ENCODE measurements at places on chromosomes 11 and 22.

GRCh38 chr22:16586991-16587390 is 5.6 kb downstream of the CCT8L2 start:
- DNase-seq = no peak

- DNase-seq = no peak
Measured at GRCh38 chr22:31126128-31126868, 3.5 kb downstream of the INPP5J start.

DNA sequence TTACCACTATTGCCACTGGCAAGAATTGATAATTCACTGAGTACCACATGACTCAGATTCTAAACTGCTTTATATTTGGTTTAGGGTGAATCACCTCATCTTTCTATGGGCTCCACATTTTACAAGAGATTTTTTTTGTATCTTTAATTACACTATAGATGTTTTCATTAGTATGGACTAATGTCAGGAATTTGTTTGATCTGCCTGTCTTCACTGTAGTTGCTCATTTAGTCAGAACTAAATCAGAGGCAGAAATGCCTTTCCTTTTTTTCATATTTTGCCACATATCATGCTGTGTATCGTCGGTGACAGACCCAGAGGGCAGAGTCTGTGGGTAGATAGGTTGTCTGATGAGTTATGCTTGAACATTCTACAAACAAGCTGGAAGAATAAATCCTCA is 524.1 kb downstream of the METTL15 start:
- no peak for DNase-seq

GRCh38 chr11:100827934-100828661 is 141.0 kb downstream of the ARHGAP42 start:
- no peak for DNase-seq

- DNase-seq = no peak
Measured at GRCh38 chr11:120134106-120134930, 3.6 kb downstream of the TRIM29 start.

GRCh38 chr11:118607401-118608359 is at the start of gene PHLDB1:
TSS of gene PHLDB1 (plus strand) at chr11:118607615. CDS start at chr11:118613837, 6,222 bp downstream.
- no peak for DNase-seq

GRCh38 chr22:38942702-38943101 is 14.7 kb upstream of the APOBEC3A start:
- no peak for DNase-seq

DNA sequence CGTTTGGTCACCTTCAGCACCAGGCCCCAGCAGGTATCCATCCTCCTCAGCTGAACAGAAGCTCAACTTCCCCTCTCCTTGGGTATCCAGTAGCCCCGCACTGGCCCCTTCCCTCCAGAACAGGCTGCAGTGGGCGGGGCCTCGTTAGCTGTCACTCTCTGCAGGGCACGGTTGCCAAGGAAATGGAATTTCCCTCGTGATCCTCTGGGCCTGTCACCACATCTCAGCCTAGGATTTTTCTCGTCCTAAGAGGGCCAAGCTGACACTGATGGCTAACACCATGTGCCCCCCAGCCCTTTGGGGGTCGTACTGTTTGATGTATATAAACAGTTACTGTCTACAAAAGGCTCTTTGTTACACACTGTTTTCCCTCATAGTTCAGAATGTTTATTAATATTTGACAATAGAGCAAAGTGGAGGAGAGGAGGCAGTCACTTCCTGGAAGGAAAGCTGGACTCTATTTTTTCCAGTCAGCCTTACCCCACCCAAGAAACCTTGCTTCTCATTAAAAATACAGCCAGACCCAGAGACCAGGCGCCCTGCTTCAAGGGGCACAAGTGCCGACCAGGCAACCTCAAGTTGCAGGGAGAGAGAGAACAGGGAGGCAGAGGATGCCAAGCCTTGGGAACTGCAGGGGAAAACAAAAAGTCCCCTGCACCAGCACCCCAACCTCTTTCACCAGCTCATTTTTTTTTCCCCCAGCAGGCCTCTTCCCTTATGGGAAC is 44.5 kb downstream of the FEZ1 start:
- DNase-seq = no peak

- no peak for DNase-seq
Measured at GRCh38 chr11:23732026-23732425, 764.8 kb upstream of the LUZP2 start.

- no peak for DNase-seq
Measured at GRCh38 chr11:28353991-28354390, 245.8 kb downstream of the METTL15 start.

GRCh38 chr11:102139081-102139498 is 28.8 kb downstream of the YAP1 start:
- no peak for DNase-seq

DNA sequence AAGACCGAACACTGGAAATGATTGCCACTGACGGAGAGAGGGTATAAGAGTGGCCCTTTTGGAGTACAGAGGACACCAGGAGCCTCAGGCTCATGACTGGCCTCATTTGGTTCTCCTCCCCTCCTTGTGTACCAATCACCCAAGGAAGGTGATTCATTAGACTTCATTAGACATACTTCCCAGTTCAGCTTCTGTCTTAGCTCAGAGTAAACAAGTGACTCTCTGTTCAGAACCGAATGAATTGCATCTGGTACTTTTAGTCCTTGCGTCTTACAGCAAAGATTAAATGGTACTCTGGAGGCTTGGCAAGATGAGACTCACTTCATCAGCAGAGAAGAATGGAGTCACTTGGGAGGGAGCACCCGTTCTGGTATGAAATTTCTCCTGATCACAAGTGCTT is 75.2 kb downstream of the ZNRF3 start:
- DNase-seq = no peak

DNA sequence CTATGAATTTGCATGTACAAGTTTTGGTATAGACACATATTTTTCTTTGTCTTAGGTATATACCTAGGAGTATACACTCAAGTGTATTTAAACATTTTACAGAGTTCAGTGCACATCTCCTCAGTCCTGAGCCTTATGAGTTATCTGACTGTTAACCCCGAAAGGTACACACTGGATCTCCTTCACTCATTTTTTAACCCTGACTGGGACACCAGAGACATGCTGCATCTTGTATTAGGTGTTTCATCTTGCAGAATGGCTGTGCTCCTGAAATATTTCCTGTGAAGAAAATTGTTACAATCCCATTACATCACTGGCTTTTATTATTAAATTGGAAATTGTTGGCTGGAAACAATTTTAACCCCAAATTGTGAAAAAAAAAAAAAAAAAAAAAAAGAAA is 15.3 kb downstream of the PARVA start:
- DNase-seq = no peak

- no peak for DNase-seq
Measured at GRCh38 chr11:81487109-81487508, 1246.6 kb downstream of the FAM181B start.

DNA sequence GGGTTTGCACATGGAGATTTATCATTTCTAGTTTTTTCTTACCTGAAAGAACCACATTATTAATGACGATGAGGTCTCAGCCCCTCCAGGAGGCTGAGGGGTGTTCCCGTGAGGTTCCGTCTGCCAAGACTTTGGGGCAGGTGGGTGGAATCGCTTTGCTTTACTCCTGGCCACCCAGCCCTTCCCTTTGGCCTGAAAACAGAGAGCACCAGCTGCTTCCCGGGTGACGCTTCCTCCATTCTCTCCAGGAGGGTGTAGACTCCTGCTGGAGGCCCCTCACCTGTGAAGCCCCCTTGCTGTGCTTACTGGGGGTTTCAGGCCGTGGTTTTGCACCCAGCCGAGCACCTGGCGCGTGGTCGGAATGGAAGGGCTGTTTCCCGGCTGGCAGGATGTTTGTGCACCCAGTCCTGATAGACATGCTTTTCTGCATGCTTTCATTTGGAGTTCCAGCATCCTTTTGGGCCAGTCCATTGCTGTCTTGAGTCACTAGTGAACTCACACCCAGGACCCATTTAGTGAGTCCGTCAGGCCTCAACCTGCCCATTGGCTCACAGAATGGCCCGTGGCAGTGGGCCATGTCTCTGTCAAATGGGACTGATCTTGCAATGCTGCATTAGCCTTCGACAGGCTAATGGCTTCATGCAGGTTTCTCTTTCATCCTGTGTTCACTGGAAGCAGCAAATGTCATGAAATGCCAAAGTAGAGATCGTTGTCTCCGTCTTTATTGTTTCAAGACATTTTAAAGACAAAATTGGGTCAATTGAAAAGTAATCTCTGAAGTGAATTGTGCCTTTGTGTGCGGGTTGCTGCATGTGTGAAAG is 360.8 kb downstream of the TBC1D22A start:
- no peak for DNase-seq

DNA sequence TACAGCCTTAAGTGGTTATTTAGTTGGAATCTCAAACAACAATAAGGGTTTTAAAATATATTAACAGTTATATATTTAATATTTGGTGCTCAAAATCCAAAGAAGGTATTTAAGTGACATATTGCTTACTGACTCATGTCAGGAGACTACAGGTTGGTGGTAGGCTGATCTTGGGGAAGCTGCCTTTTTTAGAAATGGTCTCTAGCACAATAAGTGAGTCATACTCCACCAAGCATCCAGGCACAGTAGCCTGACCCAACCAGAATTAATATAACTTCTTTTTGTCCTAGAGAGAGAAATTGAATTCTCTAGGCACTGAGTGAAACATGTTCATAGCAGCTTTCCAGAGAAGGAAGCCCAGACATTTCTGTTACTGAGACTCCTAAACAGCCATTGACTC is 868.5 kb upstream of the TENM4 start:
- DNase-seq = no peak

DNA sequence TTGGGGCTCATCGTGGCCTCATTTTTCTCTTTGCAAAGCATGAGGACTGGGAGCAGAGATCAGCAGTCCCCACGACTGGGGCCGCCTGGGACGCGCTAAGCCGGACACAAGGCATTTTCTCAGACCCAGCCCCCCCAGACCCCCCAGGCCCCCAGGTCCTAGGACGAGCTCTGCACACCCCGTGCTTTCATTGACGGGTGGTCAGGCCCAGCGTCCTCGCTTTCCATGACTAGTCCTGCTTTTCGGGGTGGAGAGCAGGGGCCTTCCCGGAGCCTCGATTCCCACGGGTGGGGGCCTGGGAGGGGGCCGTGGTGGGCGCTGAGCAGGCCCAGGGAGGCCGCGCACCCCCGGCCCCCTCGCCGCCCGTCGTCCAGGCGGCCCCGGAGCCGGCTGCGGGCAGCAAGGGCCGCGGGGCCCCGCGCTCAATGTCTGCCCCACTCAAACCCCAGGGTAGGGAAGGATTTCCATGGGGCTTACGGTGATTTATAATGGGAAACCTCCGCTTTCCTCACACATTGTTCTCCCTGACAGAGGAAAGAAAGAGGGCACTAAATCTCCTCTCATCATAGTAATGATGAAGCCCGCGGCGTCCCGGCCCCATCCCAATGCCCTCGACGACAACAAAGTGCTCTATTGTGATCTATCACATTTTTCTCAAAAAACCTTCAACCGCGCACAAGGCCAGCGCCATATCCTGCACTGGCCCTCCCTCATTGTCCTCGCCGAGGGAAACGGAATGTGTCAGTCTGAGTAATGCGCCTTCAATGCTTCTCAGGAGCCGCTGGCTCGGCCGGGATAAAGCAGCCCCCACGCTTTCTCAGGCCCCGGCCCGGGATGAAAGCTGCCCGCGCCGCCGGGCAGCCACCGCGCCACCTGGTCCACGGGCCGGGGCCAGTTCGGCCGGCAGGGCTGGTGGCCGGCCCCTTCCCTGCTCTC is 10.4 kb upstream of the LINC01488 start:
- DNase-seq = no peak

- no peak for DNase-seq
Measured at GRCh38 chr11:121138259-121138658, 37.2 kb downstream of the TECTA start.

Data from LNCaP clone FGC (cell line).